Stimulated activated CD8-positive, alpha-beta memory T cell treated with anti-CD3 and anti-CD28 coated beads, Interleukin-15, amount 100 ng/mL, for 1 hour (primary cell): ENCODE measurements at places on chromosomes 12 and 14.

DNA sequence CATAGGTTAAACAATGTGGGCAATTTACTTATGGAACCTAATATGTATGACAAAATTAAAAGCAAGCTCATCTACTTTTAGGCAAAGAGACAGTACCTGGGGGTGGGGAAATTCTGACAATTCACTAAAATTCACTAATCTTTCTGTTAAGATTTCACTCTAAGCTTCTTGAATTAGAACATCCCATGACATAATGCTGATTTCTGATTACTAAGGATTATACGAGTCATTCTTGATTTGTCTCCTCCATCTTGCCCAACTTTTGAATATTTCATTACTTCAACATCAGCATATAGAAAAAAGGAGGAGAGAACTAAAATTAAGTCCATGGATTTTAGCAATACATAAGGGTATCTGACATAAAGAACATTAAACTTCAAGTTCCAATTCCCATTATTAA is 2.4 kb downstream of the CEP83 start:
- DNase-seq, result no peak

GRCh38 chr14:73368616-73369015 is 89.7 kb downstream of the NUMB start:
- DNase-seq, result no peak

DNA sequence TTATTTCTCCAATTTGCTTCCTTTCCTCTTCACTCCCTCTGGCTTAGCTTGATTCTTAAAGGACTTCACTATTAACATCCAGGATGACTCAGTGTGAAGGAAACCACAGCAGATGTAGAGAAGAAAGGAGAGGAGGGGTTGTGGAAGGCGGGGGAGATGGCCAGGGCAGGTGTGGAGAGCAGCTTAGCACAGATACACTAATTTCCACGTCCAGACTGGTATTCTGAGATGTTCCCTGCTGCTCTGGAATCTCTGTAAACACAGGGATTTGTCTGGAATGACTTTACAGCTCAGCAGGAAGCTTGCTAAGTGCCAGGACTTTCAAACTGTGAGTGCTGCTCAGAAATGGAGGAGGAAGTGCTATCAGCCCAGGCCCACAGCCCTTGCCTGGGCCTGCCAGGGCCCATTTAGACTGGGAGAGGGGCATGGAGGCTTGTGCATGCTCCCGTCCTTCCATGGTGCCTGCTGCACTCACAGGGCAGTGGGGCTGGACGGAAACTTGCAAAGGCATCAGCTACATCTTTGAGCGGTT is 202.5 kb upstream of the DDHD1 start:
- DNase-seq, result no peak

GRCh38 chr14:99968191-99968920 is 96.9 kb upstream of the EVL start:
- no peak for DNase-seq

DNA sequence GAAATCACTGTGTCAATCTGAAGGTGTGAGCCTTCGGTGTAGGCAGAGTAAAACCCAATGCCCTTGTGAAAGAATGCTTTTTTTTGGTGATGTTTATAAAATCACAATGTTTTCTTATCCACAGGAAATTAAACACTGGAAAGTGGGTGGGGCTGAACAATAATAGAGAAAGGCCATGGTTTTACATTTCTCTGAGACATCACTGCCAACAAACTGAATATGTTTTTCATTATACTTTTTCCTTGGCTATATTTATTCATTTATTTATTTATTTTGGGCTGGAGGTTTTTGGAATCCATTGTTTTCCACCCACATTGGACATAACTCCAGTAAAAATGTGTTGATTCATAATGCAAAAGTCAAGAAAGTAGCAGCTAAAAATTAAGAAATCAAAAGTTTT is 16.9 kb downstream of the LRRK2 start:
- no peak for DNase-seq

DNA sequence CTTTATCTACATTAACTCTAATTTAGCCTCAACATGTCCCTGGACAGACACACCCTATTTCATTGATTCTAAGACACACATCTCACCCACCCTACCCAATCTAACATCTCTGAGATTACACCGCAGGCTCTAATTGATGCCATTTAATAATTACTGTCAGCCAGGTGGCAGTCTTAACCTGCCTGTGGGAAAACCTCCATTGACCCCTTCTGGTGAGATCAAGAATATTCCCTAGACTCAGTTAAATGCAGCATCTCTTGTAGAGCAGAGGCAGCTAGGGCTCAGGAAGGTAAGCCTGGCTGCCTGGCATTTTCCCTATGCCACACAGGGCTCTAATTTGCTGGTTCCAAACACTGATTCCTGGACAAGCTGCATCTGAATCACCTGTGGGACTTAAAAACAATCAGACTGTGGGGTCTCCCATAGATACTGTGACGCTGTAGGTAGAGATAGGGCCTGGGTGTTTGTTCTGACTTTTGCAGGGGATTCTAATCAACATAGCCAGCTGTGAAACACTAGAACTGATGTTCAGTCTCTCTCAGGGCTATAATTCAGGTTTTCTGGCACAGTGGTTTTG is 14.3 kb downstream of the MCRS1 start:
- DNase-seq, result no peak

- DNase-seq, result no peak
Observed at GRCh38 chr14:29370024-29370423, 557.6 kb downstream of the PRKD1 start.

GRCh38 chr14:99706107-99706900 is 22.2 kb downstream of the CYP46A1 start:
- DNase-seq, result no peak

GRCh38 chr12:40017488-40017887 is 88.4 kb downstream of the SLC2A13 start:
- no peak for DNase-seq

DNA sequence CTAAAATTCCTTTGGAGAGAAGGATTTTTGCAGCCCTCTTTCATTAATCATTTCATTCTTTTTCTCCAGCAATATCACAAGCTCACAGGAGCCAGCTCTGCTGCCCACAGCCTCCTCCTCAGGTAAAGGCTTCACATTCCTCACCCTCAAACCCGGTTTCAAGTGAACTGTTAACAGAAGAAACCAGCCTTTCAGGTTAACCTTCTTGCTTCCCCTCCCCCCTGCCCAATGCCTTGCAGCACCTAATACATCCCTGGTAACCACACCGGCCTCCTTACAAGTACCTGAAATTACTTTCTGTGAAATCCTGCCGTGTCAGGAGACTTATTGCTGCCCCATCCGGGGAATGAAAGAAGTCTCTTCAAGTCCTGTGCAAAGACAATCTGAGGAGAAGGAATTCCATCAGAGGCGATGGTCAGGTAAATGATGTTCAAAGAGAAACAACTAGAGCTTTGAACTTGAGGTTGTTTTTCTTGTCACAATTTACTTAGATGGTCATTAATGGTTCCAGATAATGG is 111.2 kb downstream of the MYRFL start:
- no peak for DNase-seq

GRCh38 chr12:106149096-106149784 is 10.5 kb upstream of the NUAK1 start:
- no peak for DNase-seq

- no peak for DNase-seq
Observed at GRCh38 chr14:71114565-71114964, 207.3 kb downstream of the PCNX1 start.

- no peak for DNase-seq
Observed at GRCh38 chr12:104570174-104570907, 113.6 kb downstream of the CHST11 start.

DNA sequence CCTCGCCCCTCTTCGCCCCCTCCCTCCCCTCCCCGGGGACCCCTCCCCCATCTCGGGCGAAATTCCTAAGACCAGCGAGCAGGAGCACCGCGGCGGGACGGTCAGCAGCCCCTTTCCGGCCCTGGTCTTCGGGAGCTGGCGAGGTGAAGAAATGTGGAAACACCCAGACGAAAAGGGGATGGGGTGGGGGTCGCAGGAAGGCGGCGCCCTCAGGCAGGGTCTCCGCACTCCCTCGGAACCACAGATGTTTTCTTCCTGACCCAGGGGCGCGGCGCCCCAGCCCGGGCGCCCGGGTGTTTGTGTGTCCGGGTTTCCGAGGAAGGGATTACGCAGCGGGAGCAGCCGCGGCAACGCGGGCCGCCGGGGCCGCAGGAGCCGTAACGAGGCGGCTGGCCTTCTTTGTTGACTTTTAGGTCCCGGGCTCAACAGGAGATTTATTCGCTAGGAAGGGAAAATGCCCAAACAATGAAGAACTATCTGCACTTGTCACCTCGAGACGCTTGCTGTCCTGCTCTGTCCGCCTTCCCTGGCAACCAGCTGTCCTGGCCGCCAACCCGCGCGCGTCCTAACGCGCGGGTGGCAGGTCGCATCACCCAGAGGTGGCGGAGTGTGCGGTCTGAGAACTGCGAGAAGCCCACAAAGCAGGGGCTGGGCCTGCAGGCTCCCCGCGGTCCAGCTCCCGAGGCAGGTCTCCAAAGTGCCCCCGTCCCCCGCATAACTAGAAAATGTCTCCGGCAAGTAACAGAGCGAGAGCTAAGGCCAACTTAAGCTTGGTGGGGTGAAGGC is 7.0 kb downstream of the FOXA1 start:
- DNase-seq, result no peak

DNA sequence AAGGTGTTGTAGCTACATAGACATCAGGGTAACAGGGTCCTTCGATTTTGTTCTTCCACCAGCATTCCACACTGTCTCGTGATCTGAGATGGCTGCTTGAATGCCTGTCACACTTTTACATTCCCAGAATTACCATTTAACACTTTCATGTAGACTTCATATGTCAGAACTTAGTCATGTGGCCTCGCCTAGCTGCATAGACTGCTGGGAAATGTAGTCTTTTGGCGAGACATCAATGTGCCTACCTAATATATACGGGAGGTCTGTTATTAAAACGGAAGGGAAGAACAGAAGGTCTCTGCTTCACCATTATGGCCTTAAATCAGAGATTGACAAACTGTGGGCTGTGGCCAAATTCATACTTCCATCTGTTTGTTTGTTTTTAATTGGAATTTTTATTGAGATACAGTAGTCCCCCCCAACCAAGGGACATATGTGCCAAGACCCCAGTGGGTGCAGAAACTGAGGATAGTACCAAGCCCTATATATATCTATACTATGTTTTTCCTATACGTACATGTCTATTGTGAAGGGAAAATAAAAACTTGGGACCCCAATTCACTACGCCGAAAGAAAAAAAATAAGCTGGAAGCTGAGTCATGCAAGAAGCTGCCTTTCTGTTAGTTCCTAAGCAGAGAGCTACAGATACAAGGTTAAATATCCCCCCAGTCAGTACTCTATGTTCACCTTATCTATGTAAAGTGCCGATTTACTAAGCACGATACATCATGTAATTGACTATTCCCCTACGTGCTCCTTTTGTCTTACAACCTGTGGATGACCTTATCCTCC is 11.3 kb upstream of the HRK start:
- no peak for DNase-seq

- no peak for DNase-seq
Observed at GRCh38 chr12:74889073-74889472, 320.6 kb downstream of the KCNC2 start.

DNA sequence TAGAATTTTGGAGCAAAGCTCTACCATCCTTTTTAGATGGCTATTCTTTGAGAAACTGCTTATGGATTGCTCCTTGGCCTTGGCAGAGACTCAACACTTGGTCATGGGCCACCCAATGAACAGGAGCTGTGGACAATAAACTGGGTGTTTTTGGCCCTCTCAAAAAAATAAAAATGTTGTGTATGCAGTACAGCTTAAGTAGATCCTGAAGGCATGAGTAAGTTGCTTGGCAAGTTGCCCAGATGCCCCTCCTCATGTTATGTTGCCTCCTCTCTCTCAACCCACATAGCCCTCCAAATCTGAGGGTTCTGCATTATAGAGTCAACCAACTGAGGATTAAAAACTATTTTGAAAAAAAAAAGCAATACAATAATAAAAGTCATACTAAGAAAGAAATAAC is 124.9 kb downstream of the ATP23 start:
- DNase-seq, result no peak

GRCh38 chr12:110344657-110345056 is 58.9 kb downstream of the ANAPC7 start:
- DNase-seq, result no peak
